Activated CD8-positive, alpha-beta memory T cell treated with anti-CD3 and anti-CD28 coated beads, Interleukin-2, amount 10 ng/mL, durations not matched to agents 7 days and 5 days (primary cell): ENCODE measurements at places on chromosomes 16 and 17. TPM values are rescaled to one million over a fixed set of nuclear protein-coding genes. Genes with fewer than 3 reads are reported as not detected.

The CCDC40 gene
- 0.84 TPM for total RNA-seq

The VTN gene
- 0.18 TPM for total RNA-seq

The NLRP1 gene
- total RNA-seq: 39.1 TPM

The CASKIN1 gene
- not detected for total RNA-seq

The B3GNT9 gene
- total RNA-seq: 5.6 TPM

The CCNF gene
- 103 TPM for total RNA-seq

The CIITA gene
- 68.7 TPM for total RNA-seq

The SPAG5 gene
- total RNA-seq: 197 TPM

The TLCD2 gene
- total RNA-seq: 0.20 TPM
